CD4-positive, alpha-beta T cell treated with Interferon alpha-2 for 1 hour (primary cell): ENCODE measurements at places on chromosomes 7 and 10.

GRCh38 chr7:151425670-151426440 lies 14.1 kb downstream of the CRYGN start:
- no peak for DNase-seq

- DNase-seq: no peak
Observed at GRCh38 chr7:152894295-152895170, 135.0 kb downstream of the ACTR3B start.

DNA sequence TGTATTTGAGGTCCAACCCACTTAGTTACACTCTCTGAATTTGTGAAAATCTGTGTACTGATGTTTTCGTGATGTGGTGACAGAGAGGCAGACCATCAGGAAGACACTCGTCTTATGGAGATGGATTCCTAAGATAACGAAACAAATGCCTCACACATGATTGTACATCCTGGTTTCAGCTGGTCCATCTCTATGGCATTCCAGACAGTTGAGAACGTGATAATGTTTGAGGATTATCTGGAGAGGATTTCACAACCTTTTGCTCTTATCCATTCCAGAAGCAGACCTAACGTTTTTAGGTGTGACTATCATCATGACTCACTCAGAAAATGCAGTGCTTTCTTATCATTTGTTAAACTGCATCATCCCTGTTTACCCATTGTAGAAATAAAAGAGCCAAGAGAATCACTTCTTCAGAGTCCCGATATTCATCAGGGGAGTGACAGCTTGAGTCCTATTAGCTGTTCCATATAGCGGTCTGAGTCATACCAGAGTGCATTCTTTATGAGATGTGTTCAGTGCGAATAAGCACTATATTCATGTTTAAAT lies 74.5 kb downstream of the BMPER start:
- DNase-seq: no peak

DNA sequence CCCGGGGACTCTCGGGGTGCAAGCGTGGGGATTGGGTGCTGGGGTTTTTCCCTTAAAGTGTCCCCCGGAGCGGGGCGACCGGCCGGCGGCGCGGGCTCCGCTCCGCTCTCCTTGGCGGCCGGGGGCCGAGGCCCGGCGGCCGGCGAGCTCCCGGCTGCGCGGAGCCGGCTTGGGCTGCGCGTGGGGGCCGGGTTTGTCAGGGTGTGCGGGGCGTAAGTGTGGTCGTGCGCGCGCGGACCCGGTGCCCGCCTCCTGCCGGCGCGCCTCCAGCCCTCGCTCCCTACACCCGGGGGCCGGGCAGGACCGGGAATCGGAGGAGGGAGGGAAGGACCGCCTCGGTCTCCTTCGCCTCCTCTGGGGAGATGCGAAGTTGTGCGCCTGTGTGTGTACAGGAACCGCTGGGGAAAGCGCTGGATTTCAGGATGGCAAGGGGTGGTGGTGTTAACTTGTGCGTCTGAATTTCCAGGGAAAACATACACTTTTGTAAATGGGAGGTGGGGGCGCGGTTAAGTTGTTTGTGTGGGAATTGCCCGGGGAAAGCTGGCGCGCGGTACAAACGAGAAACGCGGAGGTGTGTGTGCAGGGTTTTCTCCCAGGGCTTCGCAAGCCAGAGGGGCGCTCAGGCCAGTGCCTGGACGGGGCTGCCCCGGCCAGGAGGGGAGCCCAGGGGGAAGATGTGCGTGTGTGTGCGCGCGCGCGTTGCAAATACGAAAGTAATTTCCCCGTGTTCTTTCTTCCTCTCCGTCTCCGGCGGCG lies 737 bp downstream of the ZMIZ1 start:
- peak; percentile 52 for DNase-seq

GRCh38 chr10:73424478-73424877 lies 8.9 kb downstream of the MSS51 start:
- no peak for DNase-seq

DNA sequence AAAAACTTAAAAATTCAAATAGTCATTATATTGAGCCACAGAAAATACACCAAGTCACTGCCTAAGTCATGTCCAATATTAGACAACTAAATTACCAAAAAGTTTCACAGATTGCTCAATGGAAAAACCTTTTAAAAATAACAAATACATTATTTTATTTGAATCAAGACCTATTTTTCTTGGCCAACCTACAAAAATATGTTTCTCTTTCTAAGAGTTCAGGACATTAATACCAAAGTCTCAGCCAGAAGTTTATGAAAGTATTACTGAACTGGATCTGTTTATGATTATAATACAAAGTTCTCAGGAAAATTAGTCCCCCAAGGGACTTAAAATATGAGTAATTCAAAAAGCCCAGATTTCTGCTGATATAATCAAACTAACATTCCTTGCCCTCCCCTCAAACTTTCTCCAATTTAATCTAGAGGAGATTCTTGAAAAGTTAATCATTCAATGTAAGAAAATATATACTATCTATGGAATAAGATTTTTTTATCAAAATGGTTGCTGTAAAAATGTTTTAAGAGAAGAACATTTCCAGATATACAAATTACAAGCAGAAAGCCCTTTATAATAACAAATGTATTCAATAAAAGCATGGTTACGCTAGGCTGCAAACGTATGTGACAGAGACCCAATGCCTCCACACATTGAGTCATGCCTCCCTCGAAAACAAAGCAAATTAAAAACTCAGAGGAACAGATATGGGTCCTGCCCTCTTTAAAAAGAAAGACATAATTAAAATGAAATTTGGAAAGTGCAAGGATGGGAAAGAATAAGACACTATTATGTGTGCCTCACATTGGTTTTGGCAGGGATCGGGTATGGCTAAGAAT lies 381.6 kb downstream of the PARD3 start:
- DNase-seq: no peak

GRCh38 chr7:66013938-66014337 lies 31.9 kb upstream of the GUSB start:
- no peak for DNase-seq

DNA sequence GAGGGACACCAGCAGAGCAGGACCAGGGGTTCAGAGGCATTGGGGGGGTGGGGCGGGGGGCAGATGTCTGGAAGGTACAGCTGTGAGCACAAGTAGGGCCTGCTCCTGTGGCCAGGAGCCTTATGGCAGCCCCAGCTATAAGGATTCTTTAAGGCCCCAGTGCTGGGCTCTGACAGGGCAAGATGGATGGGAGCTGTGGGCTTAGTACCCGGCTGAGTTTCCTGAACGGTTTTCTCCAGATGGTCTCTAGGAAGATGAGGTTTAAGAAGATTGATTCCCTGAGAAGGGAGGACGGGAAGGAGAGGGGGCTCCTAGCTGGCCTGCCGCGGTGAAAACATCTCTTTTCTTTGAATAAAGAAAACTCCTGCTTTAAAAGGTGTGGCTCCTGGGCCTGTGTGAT lies 30.1 kb upstream of the COMTD1 start:
- DNase-seq: no peak

DNA sequence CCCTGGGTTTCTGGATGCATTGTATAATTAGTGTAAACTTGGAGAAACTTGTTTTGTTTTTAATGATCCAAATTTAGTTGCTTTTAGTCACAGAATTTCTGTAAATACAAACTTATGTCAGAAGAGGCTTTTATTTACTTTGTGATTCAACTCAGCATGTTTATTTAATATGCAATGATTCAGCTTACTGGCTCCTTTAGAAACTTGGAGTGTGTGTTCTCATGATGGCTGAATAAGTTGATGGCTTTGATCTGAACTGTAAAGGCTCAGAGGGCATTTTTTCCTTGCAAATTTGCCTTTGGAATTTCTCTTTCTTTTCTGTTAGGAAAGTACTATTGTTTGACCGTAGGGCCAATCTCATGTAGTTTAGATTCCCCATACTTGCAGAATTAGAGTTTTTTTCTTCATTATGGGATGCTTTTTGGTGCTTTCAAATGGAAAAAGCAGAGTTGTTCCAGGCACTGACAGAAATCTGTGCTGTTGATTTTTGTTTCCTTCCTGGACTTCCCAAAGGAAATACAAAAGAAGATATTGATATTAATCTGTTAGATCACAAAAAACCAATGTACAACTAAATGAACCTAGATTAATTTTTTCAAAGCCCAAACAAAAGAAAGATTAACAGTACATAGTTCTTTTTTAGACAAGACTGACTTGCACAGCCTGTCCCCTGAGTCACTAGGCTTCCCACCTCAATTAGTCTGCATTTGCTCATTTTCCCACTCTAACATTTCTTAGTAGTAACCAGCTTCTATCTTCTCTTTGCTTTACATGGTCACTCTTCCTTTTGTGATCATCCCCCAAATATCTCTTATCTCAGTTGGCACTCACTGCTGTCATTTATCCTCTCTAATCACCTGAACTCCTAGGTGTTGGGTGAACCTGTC lies 96.8 kb upstream of the AGR3 start:
- no peak for DNase-seq

DNA sequence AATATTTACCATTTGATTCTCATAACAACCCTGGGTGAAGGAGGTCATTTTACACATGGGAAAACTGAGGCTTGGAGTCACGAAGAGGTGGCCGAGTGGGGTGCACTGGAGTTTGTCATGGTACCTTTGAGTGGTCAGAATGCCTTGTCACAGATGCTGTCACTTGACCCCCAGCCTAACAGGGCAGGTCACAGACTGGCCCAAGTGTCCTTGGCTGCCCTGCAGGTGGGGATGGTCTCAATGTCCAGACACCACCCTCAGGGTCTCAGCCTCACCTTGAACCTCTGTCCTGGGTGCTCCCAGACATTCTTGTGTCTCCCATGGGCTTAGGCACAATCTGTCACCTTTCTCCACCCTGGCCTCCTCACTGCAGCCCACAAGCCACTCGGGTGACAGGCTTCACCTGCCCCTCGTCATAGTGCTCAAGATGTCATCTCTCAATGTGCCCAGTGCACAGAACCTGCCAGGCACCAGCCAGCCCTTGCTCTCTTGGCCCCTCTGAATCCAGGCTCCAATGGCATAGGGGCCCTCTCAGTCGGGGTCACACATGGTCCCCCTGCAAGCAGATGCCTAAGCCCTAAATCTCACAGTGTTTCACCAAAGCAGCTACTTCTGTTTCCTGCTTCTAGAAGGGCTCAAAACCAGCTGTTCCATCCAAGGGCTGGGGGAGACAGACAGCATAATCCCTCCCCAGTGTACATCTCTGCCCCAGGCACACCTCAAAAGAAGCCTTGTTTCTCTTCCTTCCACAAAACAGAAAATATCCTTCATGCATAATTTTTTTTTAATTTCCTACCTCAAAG lies 76.8 kb upstream of the NANOS1 start:
- no peak for DNase-seq

GRCh38 chr7:105003872-105004510 lies 10.0 kb upstream of the KMT2E start:
- DNase-seq: no peak

DNA sequence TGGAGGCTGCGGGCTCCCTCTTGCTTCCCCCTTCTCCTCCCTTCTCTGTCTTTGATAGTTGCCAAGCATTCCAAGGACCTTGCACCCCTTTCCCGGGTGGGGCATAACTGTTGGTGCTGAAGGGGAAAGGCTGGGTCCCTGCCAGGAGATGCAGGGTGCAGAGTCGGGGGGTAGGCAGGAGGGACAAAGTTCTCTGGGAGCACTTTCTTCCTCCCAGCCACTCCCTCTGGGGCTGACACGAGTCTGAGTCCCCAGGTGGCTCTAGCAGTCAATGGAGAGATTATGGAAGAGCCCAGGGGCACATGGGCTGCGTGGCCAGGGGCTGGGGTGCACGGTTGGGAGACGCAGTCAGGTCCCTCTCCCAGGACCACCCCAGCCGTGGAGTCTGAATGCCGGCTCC lies 2.1 kb downstream of the CLDN15 start:
- DNase-seq: no peak

DNA sequence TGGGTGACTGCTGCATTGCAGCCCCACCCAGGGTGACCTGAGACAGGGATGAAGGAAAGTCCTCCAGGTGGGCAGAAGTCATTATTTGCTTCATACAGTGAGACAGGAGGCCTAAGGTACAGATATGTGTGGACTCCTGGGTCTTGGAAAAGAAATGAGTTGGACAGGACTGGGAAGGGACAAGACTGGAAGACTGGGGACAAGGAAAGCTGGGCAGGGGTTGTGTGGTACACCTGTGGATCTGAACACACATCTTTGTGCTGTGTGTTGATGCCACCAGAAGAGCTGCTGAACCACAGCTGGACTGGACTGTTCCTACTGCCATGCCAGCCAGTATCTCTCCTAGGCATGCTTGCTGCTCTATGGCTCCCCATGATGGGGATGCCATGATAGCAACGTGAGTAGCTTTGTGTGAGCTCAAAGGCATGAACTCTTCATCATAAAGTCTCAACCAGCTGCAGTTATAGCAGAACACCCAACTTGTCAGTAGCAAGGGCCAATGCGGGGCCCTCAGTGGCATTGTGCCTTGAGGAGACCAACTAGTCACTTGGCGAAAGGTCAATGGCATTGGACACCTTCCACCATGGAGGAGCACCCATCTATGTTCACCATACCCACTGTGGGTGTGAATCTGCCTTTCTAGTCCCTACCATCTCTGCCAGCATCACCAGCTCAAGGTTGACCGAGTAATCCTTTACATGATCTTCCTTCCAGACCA lies 76.0 kb upstream of the GRB10 start:
- no peak for DNase-seq
